ENCODE measurements at places on chromosomes 12 and 14.

GRCh38 chr12:118649765-118650585, 273.6 kb downstream of the SUDS3 start:
- peak; percentile 12 for DNase-seq

DNA sequence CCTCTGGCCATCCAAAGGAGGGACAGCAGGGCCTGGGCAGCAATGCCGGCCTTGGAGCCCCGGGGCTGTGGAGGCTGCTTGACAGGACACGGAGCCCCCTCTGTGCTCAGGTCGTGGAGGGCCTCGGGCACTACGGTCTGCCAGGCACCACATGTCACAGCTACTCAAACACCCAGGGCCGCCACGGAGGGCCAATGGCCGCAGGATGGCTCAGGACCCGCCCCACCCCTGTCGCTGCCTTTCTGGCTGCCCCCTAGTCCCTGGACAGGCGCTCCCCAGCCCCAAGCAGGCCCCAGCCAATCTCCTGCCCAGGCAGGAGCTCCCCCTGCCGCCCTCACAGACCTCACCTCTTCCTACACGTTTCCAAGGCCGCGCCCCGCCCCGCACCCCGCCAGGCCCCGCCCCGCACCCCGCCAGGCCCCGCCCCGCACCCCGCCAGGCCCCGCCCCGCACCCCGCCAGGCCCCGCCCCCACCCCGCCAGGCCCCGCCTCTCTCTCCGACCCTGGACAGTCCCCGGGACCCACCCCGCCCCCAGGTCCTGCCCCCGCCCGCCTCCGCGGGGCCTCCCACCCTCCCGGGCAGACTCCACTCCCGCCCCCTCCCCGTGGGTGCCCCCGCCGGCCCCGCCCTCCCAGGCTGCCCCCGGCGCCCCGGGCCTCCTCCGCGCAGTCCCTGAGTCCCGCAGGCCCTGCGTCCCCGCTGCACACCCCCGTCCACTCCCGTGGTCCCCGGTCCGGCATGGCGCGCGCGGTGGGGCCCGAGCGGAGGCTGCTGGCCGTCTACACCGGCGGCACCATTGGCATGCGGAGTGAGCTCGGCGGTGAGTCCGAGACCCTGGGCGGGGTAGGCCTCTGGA, at the start of gene ASPG:
Gene ASPG, plus strand, starts transcription at position 669 of the 857 bp plus-strand sequence. Its CDS starts 71 bp downstream, at position 740.
- peak; percentile 41 for DNase-seq

DNA sequence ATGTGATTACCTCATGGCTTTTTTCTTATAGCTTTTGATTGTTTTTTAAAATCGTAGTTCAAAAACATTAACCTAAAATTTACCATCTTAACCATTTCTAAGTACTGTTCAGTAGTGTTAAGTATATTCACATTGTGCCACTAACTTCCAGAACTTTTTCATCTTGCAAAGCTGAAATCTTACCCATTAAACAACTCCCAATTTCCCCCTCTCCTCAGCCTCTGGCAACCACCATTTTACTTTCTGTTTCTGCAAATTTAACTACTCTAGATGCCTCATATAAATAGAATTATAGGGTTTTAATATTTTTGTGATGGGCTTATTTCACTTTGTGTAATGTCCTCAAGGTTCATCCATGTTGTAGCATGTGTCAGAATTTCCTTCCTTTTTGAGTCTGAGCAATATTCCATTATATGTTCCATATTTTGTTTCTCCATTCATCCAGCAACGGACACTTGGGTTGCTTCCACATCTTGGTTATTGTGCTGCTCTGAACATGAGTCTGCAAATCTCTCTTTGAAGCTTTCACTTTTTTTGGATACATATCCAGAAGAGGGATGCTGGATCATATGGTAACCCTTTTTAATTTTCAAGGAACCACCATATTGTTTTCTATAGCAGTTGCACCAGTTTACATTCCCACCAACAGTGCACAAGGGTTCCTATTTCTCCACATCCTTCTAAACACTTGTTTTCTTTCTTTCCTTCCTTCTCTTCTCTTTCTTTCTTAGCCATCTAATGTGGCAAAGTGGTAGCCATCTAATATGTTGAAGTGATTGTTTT, 5.0 kb downstream of the HIF1A start:
- no peak for DNase-seq

- DNase-seq: no peak
Observed at GRCh38 chr12:53776872-53777271, 25.1 kb upstream of the CISTR start.

GRCh38 chr14:68463705-68464374, 329.0 kb downstream of the ZFP36L1 start:
- no peak for DNase-seq

GRCh38 chr14:102479107-102479506, 30.5 kb downstream of the ANKRD9 start:
- no peak for DNase-seq

- no peak for DNase-seq
Observed at GRCh38 chr14:24058260-24058950, 6.6 kb downstream of the CARMIL3 start.

GRCh38 chr12:52873832-52874572, 25.2 kb upstream of the KRT78 start:
- DNase-seq: peak; percentile 48

DNA sequence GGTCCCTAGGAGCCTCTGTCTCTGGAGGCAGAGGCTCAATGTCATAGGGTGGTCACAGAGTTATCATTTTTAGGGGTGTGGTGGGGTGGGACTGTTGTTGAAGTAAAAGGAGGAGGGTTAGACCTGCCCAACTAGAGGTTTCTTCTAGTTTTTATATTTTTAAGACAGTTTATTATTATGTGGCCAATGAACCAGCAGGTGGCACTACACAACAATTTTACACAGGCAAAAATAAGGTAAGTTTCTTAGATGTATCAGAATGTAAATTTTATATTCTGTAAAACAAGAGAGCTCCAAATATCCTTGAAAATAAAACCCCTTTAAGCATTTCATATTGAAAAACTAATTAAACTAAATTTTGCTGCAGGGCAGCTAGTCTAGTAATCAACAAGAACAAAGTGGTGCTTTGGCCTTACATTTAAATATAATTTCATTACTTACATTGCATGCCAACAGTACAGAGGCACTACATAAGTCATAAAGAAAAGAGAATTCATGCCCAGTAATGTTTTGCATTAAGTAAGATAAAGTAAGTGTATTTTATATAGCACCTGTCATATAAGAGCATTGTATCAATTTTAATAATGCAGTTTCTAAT, 22.2 kb upstream of the OVCH1 start:
- no peak for DNase-seq

GRCh38 chr14:31819281-31819680, 257.8 kb upstream of the ARHGAP5 start:
- DNase-seq: no peak

- DNase-seq: peak; percentile 89
Observed at GRCh38 chr12:1634590-1635191, 5.7 kb downstream of the WNT5B start.

DNA sequence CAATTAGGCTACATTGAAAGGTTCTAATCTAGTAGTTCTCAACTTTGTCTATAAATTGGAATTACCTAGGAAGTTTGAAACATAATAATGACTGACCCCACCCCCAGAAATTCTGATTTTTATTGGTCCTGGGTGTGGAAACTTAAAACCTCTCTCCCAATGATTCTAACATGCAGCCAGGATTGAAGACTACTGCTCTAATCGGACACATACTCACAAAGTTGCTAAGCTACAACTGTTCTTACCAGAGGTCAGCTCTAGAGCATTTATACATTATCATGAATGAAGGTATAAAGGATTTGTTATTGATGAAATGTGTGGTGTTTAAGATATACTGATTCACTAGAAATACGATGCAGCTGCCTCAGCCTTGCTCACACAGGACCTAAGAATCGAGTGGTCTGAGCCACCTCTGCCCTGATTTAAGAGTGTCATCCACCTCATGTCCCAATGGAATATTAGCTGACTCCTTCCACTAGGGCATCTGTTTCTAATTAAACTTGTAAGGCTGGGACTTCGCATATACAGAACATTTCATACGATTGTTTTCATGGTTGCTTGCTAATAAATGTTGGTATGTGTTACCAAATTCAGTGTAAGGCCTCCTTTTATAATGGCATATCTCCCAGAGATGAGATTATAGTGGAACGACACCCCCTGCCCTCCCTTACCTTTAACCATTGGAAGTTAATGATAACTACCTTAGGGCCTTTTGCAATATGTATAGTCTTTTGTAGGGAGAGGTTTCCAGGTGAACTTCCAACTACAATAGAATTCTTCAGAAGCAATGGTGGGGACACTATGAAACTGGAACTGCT, 410.8 kb upstream of the PDE3A start:
- DNase-seq: no peak

- DNase-seq: no peak
Observed at GRCh38 chr14:61520576-61520975, 174.7 kb upstream of the HIF1A start.

DNA sequence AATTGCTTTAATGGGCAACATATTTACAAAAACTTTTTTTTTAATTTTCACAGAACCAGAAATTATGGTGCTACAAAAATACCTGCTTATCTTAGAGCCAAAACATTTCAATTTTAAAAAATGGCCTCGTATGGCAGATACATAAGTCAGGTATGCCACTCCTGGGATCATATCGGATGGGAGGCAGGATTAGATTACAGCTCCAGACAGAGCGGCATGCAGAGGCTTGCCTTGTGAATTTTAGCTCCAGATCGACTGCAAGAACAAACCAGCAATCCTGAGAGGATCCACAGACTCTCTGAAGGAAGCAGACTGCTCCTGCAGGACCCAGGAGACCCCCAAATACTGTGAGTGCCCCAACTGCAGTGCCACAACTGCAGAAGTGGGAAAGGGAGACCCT, 169.3 kb upstream of the AMIGO2 start:
- no peak for DNase-seq

- DNase-seq: no peak
Observed at GRCh38 chr12:87853448-87854003, 175.7 kb downstream of the C12orf50 start.

DNA sequence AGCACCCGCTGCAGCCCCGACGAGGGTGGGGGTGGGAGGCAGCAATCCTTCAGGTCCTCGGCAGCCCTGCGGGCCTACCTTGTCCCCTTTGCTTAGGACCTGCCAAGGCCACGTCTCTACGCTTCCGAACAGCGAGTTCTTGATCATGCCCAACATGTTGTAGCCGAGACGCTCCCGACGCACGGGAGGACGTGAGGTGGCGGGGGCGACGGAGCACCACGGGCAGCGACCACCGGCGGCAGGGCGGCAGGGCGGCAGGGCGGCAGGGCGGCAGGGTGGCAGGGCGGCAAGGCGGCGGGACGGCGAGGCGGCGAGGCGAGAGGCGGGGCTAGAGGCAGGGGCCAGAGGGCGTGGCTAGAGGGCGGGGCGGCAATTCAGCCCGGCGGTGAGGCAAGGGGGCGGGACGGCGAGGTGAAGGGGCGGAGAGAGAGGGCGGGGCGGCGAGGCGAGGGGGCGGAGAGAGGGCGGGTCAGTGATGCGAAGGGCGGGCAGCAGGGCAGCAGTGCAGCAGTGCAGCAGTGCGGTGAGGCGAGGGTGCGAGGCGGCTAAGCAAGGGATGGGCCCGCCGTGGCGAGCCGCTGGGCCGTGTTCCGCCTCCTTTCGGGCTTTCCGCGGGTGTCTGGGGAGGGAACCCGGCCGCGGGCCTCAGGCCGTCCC, at the start of gene HEBP1:
Gene HEBP1, minus strand, starts transcription at position 307 of the 657 bp plus-strand sequence. Its CDS starts 151 bp downstream, at position 156.
- peak; percentile 97 for DNase-seq

DNA sequence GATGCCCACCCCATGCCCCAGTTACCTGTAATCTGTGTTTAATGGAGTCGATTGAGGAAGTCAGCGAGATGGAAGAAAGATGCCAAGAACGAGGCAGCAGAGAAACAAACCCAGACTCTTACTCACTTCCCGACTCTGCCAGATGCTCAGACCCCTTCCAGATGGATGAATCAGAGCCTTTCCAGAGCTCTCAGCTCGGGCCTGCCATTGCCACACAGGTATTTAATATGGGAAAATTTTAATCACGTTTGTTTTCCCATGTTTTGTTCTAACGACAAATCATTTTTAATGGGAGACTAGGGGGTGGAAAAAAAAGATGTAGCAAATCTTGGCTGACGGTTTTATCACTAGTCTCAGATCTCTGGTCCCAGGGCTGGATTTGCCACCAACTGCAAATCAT, 72.5 kb upstream of the SRRM4 start:
- no peak for DNase-seq

GRCh38 chr14:70340002-70340401, 19.5 kb downstream of the COX16 start:
- no peak for DNase-seq

DNA sequence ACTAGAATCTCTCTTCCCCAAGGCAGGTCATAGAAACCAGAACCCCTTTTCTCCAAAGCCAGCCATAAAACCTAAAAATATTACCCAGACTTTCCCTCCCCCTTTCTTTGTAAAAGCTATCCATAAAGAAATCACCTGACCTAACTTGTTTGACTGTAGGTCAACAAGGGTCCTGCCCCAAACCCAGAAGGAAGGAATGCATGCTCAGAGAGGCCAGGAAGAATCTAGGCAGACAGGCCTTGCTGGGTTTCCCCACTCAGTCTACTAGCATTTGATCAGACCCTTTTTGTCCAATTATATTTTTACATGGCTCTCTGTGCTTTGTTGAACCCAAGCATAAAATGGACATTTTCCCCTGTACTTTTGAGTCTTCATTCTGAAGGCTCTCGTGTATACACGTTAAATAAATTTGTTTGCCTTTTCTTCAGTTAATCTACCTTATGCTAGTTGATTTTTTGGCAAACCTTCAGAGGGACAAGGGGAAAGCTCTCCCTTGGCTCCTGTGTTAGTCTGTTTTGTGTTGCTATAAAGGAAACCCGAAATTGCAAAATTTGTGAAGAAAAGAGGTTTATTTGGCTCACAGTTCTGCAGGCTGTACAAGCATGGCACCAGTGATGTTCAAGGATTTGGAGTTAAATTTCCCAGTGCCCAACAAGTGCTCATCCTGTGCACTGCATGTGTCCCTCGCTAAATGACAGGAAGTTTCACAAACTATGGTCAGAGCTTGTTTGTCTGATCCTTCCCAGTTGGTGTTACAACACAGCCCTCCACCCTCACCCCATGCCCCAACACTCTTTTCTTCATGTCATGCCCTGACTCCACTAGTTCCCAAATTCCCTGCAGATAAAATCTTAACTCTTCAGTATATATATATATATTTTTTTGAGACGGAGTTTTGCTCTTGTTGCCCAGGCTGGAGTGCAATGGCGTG, 14.2 kb upstream of the RASSF3 start:
- DNase-seq: no peak

- DNase-seq: no peak
Observed at GRCh38 chr12:26268841-26269561, 73.6 kb downstream of the SSPN start.

DNA sequence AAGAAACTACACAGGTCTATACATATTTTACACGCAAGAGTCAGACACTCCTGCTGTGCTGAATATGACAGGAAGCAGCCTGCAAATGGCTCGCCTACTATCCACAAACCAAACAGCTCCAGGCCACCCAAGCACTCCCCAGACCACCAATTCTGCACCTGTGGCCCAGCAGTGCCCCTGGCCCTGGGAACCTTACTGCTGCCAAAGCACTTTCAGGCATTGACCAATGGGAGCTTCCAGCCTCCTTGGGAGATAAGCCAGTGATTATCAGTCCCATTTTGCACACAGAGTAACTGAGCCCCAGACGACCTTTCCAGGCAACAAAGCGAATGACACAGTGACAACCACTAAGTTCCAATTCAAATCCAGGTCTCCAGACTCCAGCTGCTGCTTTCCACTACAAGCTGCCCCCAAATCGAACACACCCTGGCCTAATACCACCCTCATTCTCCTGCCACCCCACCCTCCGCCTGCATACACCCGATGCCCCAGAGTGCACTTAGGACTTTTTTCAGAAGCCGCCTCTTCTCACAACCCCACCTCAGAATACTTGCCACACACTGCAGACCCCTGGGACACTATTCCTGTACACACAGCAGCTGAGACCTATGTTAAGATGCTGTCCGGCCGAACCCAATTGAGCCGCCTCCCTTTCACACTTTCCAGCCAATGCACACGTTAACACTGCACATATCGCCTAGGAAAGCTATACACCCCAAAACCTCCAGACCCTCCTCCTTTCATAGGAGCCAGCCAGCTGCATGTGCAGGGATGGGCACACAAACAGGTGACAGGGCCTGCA, 126.1 kb upstream of the PRMT8 start:
- no peak for DNase-seq
